Erythroblast (primary cell): ENCODE measurements at places on chromosomes 16 and 17.
A peak's percentile ranks its signal among the peaks of the same experiment; 100 is the strongest.

GRCh38 chr17:40309031-40309948 lies at the start of gene RARA:
Gene RARA (plus strand): TSS chr17:40309180. CDS start chr17:40331219, 22,039 bp downstream.
- DNase-seq, result peak; percentile 65

GRCh38 chr17:40541060-40541872 lies 24.0 kb downstream of the CCR7 start:
- DNase-seq, result no peak

GRCh38 chr17:49624896-49625295 lies 49.2 kb downstream of the NXPH3 start:
- DNase-seq, result no peak

- DNase-seq, result peak; percentile 41
Observed at GRCh38 chr17:2929881-2930533, 133.4 kb downstream of the OR1D5 start.

GRCh38 chr16:2905988-2906387 lies 5.7 kb upstream of the FLYWCH1 start:
- no peak for DNase-seq

DNA sequence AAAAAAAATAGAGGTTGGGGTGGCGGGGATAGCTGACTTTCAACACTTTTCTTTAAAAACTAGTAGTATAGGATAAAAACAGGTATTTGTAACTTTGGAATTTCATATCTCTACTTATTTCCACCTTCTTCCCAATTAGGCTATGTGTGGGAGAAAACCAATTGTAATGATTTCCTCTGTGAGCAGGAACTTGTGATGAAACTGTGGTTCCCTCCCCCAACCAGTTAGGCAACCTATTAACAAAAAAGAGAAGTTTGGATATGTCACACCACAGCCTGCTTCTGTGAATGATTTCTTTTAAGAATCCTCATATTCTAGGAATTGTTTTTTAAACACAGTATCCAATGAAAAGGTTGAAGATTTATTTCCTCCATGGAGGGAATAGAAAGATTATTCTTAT lies 1.9 kb downstream of the IGSF6 start:
- DNase-seq, result no peak
